A549 (cell line): ENCODE measurements at places on chromosomes 7 and 10.

DNA sequence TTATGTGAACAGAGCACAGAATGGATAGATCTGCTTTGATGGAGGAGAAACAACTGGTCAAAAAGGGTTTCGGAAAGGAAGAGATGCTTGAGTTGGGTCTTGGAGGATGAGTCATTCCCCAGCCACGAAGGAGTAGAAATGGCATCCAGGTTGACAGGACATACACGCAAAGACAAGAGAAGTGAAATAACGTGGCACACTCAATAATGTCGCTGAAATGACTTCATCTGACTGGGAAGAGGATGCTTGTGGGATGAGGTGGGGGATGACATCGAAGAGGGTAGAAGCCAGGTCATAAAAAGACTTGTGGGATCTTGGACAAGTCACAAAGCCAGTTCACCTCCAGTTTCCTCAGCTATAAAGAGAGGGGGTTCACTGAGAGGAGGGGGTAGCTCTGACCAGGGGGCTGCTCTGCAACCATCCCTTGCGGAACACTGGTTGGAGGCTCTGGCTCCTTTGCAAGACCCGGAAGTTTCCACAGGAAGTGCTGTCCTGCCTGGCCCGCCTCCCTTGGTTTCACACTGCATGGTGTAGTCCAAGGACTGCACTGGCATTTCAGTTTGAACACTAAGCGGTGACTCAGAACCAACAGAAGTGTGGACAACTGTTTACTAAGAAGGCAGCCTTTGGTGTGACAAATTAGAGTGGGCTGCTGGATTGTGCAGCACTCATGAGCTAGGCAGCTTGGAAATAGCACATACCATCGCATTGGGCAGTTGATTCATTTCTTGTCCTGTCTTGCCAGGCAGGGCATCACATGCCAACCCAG is 189.9 kb upstream of the ADO start:
- peak; percentile 51 for DNase-seq

DNA sequence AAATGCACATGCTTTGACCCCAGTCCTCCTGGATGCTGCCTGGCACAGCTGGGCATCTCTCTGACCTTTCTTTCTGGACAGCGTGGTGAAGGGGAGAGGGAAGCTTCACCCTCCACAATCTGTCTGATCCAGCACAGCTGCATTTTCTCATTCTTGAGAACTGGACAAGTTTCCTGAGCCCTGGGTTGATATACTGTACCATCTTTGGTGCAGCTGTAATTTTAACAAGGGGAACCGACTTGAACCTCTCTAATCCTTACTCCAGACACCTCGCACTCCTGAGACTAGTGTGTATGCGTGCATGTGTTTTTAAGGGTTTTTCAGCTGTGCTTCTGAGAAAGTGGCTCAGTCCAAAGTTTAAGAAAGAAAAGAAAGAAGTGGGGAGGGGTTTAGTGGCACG is 655.7 kb downstream of the INHBA start:
- DNase-seq: no peak

- DNase-seq: no peak
Measured at GRCh38 chr7:23098460-23098859, 7.1 kb upstream of the KLHL7 start.

DNA sequence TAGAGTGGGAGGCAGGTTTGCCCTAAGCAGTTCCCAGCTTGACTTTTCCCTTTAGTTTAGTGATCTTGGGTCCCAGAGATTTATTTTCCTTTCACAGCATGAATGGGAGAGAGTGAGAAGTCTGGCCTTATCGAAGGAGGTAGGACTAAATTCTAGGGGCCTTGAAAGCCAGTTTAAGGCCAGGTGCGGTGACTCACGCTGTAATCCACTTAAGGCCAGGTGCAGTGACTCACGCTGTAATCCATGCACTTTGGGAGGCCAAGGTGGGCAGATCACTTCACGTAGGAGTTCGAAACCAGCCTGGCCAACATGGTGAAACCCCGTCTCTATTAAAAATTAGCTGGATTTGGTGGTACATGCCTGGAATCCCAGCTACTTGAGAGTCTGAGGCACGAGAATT is 392.2 kb downstream of the ACTR3B start:
- DNase-seq: no peak
